T-helper 1 cell (primary cell): ENCODE measurements at places on chromosomes 1 and 21.

DNA sequence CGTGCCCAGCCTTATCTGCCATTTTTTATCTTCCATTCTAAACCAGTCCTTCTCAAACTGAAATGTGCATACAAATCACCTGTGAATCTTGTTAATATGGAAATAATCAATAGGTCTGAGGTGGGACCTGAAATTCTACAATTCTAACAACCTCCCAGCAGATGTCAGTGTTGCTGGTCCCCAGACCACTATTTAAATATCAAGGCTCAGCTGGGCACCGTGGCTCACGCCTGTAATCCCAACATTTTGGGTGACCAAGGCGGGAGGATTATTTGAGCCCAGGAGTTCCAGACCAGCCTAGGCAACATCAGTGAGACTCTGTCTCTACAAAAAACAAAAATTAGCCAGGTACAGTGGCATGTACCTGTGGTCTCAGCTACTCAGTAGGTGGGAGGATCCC is 4.1 kb downstream of the UQCRHL start:
- DNase-seq: peak; percentile 20

- DNase-seq: no peak
Observed at GRCh38 chr1:215682232-215682631, 115.1 kb downstream of the KCTD3 start.

DNA sequence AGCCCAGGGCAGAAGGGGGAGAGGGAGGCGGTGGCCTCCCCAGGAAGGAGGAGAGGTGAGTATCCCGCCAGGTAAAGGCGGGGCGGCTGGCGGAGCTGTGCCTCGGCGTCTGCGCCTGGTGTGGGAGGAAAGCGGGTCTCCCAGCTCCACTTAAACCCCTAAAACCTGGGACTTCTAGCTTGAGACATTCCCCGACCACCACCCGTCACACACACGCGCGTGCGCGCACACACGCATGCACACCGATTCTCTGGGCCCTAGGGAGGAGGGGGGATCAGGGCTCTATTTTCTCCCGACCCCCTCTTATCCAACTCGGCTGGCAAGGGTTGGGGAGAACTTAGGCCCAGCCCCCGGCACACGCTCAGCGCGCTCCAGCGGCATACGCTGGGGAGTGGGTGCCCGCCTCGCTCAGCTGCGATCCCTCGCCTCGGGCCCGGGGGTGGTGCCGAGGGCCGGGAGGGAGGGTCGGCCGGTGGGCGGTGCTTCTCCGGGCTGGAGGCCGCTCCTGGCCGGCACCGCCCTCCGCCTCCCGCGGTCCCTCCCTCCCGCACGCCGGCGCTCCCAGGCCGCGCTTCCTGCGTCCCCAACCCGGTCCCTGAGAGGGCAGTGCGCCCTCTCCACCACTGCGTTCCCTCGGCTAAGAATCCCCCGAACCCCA is at the start of gene TMEM51:
Gene TMEM51, plus strand, starts transcription at position 564 of the 658 bp plus-strand sequence. CDS start 61,341 bp downstream, outside the sequence.
- no peak for DNase-seq

- DNase-seq: no peak
Observed at GRCh38 chr1:15761366-15762128, 3.0 kb downstream of the FBLIM1 start.

GRCh38 chr1:202951437-202951836 is 6.7 kb downstream of the ADIPOR1 start:
- no peak for DNase-seq

- DNase-seq: no peak
Observed at GRCh38 chr1:212182171-212182570, 103.0 kb upstream of the PPP2R5A start.

DNA sequence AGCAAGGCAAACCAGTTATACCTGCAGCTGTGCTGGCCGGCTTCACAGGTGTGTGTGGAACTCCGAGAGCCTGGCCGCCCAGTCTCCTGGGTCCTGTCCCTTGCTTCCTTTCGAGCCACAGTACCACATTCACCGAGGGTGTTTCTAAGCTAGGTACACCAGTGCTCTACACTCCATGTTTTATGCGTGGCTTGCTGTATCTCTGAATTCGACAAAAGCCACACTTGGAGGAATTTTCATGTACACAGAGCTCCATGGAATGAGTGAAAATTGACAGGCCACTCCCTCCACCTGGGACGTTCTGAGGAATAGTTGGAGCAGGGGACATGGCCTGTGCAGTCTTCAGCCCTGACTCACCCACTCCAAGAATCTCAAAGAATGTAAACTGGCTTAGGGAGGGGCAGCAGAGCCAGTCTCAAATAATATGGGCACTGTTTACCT is 14.0 kb downstream of the ETS2 start:
- DNase-seq: no peak

DNA sequence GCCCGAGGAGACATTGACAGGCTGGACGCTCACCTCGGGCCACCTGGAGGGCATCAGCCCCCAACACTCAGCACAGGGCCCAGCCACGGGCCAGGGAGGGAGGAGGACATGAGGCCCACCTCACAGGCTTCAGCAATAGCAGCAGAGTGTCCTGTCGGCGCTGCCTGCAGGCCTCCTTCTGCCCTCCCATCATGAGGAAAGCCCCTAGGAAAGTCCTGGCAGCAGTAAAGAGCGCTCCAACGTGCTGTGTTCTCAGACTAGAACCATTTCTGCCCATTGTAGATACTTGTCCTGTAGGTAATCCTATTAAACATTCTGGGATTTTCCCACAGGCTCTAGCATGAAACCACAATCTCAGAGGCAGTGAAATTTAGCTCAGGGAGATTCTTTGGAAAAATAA is 62.0 kb upstream of the GALNT2 start:
- DNase-seq: no peak

GRCh38 chr1:151371370-151372057 is 991 bp downstream of the SELENBP1 start:
- no peak for DNase-seq

- DNase-seq: no peak
Observed at GRCh38 chr1:196450143-196451095, 157.8 kb downstream of the KCNT2 start.

DNA sequence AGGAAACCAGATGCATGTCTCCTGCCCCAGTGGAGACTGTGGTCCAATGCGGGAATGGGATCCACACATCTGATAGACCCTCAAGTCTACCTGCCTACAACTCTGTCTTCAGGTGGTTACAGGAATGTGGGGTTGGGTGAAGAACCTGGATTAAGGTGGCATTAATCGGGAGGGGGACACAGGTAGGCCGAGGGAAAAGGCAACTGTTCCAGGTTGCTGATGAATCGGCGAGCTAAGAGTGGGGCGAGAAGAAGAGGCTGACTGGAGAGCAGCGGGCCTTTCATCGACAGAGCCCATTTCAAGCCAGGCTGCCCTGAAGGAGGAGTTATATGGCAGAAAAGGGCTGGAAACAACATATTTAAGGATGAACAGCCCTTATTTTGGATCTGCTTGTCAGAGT is 836 bp downstream of the CD2 start:
- no peak for DNase-seq

DNA sequence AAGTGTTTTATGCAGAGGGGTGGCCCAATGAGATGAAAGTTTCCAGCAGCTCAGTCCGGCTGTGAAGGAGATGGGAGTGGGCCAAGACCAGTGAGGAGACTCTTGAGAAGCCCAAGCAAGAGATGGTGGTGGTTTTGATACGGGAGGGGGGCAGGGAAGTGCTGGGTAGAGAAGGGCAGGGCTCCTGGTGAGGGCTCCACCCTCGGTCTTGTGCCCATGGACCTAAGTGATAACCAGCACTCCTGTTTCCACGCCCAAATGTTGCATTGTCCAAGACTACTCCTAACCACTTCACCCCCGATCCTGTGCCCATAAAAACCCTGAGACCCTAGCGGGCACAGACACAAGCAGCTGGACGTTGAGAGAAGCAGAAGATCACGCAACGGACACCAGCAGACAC is 140.9 kb downstream of the MIS18A start:
- DNase-seq: no peak

GRCh38 chr1:175200678-175201521 is 8.3 kb upstream of the KIAA0040 start:
- DNase-seq: no peak

GRCh38 chr1:100469578-100469977 is 68.4 kb upstream of the GPR88 start:
- DNase-seq: no peak
